T-helper 1 cell (primary cell): ENCODE measurements at places on chromosomes 3 and 15.

DNA sequence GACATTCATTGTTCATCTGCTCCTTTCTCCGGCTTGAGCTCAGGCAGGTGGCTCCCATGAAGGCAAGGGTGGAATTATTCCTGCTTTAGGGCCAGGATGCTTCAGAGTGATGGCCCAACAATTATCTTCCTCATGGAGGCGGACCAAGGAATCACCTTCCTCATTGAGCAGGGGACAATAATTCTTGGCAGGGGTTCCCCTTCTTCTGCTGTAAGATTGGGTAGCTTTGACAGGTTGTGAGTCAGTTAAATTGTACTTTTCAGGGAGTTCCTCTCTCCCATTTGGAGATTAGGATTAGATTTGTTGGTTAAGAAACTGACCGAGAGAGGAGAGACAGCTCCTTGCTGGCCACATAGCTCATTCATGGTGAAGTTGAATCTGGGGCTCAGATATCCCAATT is 31.4 kb upstream of the CD47 start:
- DNase-seq, result no peak

DNA sequence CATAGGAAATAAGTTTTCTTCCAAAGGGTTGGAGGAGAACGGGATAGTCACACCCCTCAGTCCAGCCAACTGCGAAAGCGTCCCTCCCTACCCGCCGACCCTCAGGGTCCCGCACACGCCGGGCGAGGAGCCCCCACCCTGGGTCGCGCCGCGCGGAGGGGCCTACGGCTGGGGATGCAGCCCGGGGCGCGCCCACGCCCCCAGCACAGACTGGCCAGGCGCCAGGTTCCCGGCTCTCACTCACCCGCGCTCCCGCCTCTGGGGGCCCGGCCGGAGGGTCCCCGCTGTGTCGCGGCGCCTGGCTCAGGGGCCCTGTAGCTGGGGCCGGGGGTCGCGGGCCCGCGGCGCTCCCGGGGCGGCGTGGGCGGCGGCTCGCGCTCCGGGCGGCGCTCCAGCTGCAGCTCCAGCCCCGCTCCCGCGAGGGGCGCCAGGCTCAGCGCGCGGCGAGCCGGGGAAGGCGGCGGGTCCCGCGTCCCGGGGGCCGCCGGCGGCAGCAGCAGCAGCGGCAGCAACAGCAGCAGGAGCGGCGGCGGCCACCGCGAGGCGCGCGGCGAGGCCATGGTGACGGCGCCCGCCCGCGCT is 375 bp downstream of the HEG1 start:
- no peak for DNase-seq

DNA sequence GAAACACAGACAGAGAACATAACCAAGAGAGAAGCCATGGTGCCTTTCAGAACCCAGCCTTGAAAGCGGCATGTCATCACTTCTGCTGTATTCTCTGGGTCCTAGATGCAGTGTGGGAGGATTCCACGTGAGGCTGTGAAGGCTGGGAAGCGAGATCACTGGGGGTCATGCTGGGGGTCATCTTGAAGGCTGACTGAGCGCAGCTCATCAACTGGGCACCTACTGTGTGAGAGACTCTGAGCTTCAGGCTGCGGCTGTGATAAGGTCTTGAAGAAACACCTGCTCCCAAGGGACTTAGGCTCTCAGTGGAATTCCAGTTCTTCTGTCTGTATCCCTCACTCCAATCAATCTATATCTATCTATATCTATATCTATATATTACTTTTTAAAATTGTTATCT is 91.8 kb upstream of the KLF13 start:
- no peak for DNase-seq

DNA sequence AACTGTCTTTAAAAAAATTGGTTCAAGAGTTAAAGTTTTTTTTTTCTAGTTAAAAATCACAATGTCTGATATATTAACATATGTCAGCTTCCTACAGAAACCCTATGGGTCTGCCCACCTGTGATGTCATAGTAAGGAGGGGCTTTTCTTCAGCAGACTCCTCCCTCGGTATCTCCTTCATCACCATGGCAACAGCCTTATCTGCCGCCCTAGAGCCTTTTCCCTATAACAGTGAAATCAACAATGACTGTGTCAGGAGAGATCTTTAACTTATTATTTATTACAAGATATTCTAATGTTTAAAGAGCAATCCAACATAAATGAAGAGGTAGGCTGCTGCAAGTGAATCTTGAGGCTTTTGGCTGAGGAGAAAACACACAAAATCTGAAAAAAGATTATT is 138.7 kb downstream of the PEX5L start:
- no peak for DNase-seq

DNA sequence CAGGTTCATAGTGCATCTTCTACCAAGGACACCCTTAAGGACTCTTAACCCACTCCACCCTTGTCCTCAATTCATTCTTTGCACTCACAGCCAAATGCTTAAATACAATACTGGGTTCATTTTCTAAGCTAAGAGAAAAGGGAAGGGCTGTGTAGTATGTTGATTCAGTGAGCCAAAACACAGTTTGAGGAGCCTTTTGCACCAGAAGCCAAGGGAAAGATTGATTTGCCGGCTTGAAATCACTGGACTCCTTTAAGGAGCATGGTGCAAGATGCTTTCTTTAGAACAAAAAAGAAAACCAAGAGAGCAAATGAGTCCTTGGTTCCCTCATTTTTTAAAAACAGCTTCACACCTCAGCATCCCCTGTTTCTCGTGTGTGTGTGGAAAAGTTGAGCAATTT is 47.8 kb downstream of the BOC start:
- no peak for DNase-seq

- no peak for DNase-seq
These were observed 6.6 kb upstream of the MUC4 start for GRCh38 chr3:195818301-195818700.

DNA sequence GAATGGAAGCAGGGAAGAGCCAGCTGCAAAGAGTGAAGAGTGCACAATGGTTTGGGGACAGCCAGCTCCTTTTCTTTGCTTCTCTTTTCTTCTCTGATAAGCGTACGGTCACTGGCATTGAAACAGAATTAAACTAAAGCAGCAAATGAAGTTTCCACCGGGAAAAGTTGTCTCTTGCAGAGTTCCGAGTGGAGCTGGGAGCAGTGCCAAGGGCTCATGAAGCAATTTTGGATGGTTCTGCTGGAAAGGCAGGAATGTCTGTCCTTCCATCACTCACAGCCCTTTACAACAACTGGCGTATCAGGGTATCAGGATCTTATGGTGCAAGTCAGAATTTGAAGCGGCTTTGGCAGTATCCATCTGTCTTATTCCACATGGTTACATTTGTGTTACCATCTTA is 1042.9 kb downstream of the NTRK3 start:
- no peak for DNase-seq

- no peak for DNase-seq
These were observed 345.7 kb downstream of the SV2B start for GRCh38 chr15:91445695-91446228.

DNA sequence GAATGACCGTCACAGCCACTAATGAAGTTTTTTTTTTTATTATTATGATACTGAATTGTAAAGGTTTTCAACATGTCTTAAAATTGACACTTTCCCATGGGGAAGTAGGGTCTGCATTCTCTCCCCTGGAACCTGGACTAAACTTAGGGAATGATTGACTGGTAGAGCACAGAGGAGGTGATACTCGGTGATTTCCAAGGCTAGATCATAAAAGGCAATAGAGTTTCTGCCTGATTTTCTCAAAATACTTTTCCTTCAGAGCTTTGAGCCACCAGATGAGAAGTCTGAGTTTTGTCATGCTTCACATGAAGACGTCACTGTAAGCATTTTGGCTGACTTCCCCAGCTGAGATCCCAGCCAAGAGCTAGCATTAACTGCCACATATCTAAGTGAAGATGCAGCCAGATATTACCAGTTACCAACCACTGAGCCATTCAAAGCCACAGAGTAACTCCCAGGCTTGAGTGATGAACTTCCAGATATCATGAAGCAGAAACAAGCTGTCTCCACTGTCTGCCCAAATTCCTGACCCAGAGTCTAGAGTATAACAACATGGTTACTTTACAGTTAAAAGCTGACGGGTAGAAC is 105.8 kb downstream of the LSAMP start:
- no peak for DNase-seq

GRCh38 chr3:155018621-155019330 is 61.3 kb upstream of the MME start:
- DNase-seq, result no peak

GRCh38 chr15:71811752-71812735 is 1.7 kb downstream of the NR2E3 start:
- DNase-seq, result no peak
